ENCODE measurements at places on chromosomes 16 and 17.

DNA sequence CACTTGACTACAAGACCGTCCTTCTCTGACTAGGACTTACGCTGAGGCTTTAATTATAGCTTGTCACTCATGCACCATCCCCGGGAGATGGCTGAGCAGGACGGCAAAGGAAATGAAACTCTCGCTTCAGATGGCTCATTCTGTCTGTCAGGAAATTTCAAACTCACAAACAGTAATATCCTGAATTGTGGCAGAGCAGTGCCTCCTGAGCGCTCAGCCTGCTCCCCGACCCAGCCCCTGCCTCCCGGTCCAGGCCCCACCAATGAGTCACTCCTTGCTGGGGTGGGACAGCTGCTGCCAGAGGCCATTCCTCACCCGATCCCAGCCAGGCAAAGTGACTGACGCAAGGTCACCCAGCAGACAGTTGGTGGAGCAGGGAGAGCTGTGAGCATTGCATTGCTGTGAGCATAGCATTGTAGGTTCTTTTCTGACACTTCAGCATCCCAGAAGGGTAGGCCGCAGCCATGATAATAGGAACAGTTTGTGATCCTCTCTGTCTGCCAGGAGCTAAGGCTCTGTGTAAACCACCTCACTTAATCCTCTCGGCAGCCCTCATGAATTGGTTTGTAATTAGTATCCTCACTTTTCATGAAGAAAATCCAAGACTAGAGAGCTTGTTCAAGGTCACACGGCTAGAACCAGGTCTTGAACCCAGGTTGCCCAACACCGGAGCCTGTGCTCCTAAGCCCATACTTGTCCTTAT is 20.9 kb downstream of the CCDC182 start:
- DNase-seq = no peak

DNA sequence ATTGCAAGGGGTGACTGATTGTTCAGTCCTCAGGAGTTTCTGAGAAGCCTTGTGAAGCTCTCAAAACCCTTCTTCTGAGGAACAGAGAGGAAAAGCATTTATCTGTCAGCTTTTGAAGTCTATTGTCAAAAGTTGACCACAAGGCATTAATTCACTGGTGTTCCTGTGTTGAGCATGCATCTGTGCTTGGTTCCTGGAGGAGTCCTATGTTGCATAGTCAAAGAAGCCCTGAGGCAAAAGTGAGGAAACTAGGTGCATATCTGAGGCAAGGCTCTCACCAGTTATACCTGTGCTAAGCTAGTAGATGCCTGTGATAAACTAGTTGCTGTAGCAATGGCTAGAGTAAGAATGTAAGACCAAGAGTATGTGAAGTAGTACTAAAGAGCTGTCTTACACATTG is 1.8 kb upstream of the HEATR6 start:
- no peak for DNase-seq

- no peak for DNase-seq
Measured at GRCh38 chr17:38425031-38425430, 3.2 kb upstream of the ARHGAP23 start.

- no peak for DNase-seq
Measured at GRCh38 chr16:386641-387156, 4.9 kb upstream of the PGAP6 start.

- no peak for DNase-seq
Measured at GRCh38 chr16:26905336-26905735, 161.4 kb upstream of the C16orf82 start.

DNA sequence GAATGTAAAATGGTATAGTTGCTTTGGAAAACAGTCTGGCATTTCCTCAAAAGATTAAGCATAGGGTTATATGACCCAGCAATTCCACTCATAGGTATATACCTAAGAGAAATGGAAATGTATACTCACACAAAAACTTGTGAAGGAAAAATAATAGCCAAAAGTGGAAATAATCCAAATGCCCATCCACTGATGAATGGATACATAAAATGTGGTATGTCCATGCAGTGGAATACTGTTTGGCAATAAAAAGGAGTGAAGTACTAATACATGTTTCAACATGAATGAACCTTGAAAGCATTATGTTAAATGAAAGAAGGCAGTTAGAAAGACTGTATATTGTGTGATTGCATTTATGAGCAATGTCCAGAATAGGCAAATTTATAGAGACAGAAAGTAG is 25.1 kb downstream of the NUP93 start:
- no peak for DNase-seq

DNA sequence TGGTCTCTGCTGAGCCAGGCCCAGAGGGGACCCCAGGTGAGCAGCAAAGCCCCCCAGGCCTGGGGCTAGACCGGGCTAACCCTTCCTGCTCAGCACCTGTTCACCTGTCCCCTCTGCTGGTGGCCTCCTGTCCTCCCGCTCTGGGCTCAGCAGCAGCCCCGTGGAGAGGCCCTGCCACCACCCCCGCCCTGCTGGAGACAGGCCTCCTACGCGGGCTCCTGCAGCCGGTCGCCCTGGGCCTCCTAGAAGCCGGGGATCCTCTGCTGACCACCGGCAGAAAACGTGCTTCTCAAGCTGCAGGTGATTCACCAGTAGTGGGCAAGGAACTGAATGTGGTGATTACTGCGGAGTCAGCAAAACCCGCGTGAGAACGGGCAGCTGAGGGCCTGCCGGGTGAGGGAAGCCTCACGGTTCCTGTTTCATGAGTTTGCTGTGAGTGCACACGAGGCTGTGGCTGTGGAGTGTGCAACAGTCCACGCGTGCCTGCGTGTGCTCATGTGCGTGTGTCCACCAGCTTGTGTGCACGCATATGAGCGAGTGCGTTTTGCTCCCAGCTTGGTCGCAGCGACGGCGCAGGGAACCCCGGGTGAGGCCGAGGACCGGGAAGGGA is 792 bp downstream of the SECTM1 start:
- no peak for DNase-seq

DNA sequence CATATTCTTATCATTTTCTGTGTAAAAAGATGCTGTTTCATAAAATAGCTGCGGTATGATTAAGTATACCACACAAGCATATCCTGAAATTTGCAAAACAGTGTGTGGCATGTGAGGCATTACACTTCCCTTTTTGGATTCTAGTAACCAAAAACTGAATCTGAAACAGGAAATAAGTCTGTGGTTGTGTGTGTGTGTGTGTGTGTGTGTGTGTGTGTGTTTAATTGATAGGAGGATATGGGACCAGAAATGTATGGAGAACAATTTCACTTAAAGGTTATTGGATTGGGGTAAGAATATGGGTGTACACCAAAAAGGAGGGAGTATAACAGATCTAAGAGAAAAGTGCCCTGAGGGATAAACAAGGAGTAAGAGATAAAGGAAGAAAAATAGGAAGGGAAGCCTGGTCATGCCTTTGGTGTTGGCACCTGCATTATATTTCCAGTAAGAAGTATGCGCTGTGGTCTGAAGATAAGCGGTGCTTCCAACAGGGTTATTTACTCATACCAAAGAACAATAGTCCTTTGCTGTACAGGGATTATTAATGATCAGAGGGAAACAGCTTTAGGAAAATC is 4.0 kb downstream of the LYRM1 start:
- no peak for DNase-seq

- no peak for DNase-seq
Measured at GRCh38 chr17:39648616-39649366, 11.8 kb downstream of the STARD3 start.

DNA sequence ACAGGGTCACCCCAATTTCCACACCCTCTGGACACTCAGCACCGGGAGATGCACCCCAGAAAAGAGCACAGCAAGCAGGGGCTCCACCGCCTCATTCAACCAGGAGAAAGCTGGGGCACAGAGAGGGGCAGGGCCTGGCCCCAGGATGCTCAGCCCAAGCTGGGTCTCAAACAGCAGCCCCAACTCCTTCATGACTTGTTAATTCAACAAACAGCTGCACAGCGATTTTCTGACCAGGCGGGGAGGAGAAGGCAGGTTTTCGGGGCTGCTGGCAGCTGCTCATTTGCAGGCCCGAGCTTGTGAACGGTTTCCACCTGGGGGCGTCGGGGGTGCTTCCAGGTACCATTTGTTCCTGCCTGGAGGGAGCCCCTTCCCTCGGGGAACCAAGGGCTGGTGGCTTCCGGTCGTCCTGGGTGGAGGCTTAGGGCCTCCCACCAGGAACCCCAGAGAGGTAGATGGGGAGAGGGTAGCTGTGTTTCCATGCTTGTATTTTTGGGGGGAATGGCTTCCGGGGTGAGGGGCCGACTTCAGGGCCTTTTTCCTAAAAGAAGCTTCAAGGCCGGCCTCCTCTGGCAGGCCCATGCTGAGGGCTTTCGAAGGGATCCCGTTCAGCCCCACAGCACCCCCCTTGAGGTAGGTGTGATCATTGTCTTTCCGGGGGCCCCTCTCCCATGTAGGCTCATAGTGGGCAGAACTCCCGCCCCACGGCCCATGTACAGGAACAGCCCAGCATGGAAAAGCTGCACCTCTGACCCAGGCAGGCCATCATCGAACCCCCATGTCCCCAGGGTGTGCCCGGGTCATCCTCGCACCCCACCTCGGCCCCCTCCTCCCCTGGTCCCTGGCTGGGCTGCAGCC is 191.6 kb upstream of the GSE1 start:
- DNase-seq = no peak

DNA sequence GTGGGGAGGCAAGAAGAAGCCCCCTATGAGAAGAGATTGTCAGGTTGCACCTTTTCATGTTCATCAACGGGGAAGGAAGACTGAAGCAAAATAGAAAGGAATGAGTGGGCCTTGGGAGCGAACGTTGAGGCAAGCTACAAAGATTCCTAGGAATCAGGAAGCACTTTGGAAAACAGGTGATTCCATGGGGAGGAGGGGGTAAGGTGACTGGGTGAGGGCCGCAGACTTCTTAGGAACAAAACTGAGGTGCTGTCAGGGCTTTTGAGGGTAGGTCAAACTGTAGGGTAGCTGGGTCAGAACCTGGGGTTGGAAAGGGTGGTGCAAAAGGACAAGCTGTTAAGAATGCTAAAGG is 528 bp downstream of the ITFG1 start:
- DNase-seq = no peak

GRCh38 chr17:8186446-8186786 is 3.6 kb downstream of the BORCS6 start:
- no peak for DNase-seq

DNA sequence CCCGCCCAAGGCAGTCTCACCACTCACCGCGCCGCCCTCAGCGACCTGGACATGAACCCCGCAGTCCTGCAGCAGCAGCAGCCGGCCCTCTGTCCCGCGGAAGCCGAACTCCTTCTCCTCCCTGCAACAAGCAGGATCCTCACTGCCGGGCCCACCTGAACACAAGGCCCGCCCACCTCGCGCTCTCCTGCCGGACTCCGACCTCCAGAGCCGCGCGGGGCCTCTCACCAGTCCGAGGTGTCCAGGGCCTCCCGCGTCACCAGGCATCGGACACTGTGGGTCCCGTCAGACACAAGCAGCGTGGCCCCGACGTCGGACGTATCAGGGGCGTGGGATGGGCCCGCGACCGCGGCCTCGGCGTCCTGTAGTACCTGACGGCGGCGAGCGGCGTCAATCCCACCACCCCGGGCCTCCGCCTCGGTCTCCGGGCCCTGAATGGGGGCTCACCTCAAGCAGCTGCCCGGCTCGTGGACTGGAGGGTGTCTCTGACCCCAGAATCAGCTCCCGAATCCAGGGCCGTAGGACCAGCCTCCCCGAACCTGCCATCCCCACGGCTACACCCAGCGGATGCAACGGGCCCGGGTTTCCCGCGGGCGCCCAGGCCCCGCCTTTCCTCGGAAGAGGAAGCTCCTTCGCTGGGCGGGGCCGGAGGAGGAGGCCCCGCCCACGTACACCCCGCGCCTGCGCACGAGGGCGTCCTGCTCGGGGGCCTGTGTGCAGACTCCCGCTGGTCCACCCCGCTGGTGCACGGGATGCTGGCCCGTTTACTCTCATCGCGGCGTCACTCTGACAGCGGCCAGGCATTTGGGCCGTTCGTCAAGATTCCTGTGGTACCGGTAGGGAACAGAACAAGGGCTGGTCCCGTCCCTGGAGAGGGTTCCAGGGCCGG is at the start of gene ACD:
TSS of gene ACD (minus strand) at position 586 of the 889 bp plus-strand sequence. CDS start at position 546, 40 bp downstream.
- peak; percentile 78 for DNase-seq

GRCh38 chr16:90057738-90058173 is 19.4 kb downstream of the PRDM7 start:
- DNase-seq = no peak

GRCh38 chr17:63382136-63382535 is 64.0 kb downstream of the CYB561 start:
- no peak for DNase-seq

DNA sequence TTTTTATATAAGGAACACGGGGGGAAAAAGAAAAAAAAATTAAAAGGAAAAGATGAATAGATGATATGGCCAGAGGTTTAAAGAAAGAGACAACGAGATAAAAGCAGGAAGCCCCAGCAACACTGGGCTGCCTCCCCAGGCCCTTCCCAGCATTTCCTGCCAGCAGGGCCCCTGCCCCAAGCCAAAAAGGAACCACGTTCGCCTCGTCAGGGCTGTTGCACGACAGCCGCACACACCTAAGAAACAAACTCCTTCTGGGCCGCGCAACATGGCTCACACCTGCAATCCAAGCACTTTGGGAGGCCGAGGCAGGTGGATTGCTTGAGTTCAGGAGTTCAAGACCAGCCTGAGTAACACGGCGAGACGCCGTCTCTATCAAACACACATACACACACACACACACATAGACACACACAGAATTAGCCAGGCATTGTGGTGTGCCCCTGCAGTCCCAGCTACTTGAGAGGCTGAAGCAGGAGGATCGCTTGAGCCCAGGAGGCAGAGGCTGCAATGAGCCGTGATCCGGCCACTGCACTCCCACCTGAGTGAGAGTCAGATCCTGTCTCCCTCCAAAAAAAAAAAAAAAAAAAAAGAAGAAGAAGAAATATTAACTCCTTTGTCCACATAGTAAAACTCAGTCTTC is 83.0 kb downstream of the ANKRD11 start:
- no peak for DNase-seq

GRCh38 chr17:62998166-62998565 is 32.1 kb downstream of the TANC2 start:
- no peak for DNase-seq

DNA sequence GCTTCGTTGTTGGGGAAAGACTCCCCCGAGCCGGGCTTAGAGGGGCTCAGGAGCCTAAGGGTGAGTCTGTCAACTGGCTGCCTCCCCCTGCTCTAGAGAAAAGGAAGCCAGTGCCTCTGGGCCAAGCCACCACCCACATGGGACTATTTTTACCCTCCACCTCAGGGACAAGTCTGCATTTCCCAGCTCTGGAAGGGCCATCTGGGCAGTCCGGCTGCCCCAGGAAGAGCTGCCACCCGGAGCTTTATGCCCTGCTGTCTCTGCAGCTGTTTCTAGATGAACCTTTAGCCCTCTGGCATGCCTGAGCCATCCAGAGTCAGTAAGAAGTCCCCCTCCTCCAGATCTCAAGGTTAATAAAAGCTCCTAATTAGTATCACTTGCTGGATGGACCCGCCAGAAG is 5.3 kb upstream of the RPRML start:
- DNase-seq = no peak

DNA sequence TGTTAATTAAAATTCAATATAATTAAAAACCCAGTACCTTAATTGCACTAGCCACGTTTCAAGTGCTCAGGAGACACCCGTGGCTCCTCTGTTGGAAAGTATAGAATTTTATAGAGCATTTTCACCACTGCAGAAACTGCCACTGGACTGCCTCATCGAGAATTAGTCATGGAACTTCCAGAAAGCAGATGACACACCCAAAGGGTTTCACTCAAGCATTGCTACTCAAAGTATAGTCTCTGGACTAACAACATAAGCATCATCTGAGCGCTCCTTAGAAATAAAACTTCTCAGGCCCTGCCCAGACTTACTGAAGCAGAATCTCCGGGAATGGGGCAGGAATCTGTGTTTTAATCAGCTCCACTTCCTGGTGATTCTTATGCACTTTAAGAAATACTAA is 63.5 kb upstream of the GPR139 start:
- DNase-seq = no peak

Measured in activated naive CD8-positive, alpha-beta T cell treated with anti-CD3 and anti-CD28 coated beads, Interleukin-2, amount 50 U/mL, for 16 hours (primary cell).